Tongue (tissue), 3 donors: ENCODE measurements at places on chromosomes 6 and 20. TPM values are rescaled to one million over a fixed set of nuclear protein-coding genes. Genes with fewer than 3 reads are reported as not detected.

GRCh38 chr6:27777614-27778355 is 134.4 kb downstream of the OR2B2 start:
- DNase-seq = peak; percentile 31

DNA sequence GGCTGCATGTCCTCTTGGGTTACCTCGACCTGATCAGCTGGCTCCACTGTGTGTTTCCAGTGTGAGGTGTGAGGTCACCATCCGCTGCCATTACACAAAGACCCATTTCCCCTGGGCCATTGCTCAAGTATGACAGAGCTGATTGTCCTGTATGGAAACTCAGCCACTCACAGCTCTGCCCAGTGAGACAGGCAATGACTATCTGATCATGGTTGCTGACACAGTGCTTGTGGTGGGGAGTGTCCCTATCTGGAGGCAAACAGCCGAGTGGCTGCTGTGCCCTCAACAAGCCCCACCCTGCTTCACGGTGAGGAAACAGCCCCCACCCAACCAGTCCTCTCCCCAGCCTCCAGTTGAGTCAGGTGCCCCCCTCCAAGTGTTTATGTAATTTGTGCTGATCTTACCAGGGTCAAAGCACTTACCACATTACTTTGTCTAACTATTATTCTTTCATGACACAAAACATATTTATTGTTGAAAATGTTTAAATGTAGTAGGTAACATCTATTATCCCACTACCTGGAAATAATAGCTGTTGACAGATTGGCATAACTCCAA is 11.7 kb upstream of the MAPK13 start:
- no peak for DNase-seq

GRCh38 chr20:51175156-51175555 is 152.2 kb upstream of the KCNG1 start:
- DNase-seq = no peak

The TRIM27 gene
- total RNA-seq = 57.5 TPM

The SIGLEC1 gene
- 2.2 TPM for total RNA-seq

The NFATC2 gene
- 9.6 TPM for total RNA-seq

DNA sequence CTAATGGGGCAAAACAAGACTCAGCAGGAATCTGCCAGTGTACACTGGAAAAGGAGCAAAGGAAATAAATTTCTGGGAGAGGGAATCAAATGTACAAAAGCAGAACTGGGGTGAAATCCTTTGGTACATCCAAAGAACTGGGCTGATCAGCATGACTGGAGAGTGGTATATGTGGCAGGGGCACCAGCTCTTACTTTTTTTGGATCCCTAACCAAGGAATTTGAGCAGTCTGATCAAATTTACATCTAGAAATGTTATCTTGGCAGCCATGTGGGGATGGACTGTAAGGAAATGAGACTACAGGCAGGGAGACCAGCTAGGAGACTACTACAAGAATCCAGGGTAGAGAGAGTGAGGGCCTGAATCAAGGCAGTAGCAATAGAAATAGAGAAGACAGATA is 1.2 kb upstream of the ZSCAN31 start:
- no peak for DNase-seq

The ABHD16B gene
- total RNA-seq = not detected

DNA sequence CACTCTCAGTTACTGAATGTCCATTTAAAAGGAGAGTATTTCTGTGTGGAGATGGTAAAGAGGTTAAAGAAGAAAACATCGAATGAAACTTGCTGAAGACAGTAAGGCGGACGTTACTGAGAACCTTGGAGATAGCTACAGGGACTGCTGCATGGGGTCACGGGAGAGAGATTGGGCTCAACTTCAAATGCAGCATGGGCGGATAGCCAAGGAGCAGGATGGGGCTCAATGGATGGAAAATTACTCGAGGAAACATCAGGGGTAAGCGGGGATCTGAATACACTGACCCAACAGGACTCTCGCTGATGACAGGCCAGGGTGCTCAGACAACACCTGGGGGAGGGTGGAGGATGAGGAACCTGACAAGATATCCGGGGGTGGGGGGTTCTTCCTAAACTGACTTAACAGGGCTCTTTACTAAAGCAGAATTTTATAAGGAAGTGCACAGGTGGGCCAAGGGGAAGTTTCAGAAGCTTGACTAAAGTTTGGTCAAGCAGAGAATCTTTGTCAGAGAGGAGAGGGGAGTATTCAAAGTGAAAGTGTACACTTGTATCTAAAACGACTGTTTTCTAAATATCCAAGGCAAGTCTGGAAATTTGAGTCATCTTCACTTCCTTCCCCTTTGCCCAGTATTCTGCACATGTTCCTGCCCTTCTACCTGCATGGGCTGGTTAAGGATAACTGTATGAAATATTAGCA is 22.8 kb downstream of the ECT2L start:
- DNase-seq = no peak

The CD164 gene
- 203 TPM for total RNA-seq

DNA sequence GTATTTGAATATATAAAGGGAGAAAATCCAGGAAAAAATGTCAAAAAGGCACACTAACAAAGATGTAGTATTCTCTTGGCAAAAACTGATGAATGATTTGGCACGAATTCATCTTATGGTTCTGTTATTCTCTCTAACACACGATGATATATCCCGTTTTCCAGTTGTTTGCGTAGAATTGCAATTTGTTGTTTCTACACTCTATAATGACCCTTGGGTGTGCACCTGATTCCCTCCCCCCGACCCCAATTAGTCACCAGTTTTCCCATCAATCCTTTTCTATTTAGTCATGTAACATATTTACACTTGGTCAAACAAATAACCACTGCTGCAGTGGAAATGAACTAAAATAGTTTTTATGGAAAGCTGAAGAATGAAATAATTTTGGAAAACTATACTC is 1.5 kb upstream of the ARID1B start:
- DNase-seq = no peak

- peak; percentile 70 for DNase-seq
Observed at GRCh38 chr20:57326667-57327455, 2.7 kb upstream of the SPO11 start.

DNA sequence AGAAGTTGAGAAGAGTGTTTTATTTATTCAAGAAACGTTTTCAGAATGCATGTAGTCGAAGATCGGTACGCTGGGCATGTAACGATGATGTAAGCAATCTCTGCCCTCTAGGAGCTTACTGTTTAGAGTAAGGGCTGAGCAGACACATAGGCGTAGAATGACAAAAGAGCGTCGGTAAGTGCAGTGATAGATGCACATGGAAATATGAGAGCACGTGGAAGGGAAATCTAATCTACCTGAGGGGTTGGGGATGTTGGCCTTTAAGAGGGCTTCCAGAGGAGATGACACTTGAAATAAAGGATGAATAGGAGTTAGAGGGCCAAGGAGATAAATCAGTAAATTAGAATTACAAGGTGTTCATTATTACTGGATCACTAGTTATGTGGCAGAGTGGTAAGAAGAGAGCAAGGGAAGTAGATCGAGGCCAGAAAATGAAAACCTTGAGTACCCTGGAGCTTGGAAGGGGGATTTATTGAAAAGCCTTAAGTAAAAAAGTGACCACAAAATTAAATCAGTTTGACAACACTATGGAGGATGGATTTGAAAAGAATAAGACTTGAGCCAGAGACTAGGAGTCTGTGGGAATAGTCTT is 782 bp downstream of the TRMT11 start:
- DNase-seq = no peak

The BHLHE23 gene
- total RNA-seq = not detected

GRCh38 chr20:17202673-17203072 is 24.2 kb upstream of the PCSK2 start:
- peak; percentile 56 for DNase-seq

GRCh38 chr6:11389977-11390376 is 147.6 kb upstream of the TMEM170B start:
- DNase-seq = no peak

DNA sequence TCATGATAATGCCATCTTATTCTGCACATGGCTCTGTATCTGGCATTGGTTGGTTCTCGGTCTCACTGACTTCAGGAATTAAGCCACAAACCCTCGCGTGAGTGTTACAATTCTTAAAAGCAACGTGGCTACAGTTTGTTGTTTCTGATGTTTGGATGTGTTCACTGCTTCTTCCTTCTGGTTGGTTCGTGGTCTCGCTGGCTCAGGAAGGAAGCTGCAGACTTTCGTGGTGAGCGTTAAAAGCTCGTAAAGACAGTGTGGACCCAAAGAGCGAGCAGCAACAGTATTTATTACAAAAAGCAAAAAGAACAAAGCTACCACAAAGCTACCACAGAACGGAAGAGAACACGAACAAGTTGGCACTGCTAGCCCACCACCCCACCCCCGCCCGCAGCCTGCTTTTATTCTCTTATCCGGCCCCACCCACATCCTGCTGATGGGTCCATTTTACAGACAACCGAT is 51.1 kb downstream of the MYLIP start:
- no peak for DNase-seq

GRCh38 chr6:145544041-145544440 is 191.3 kb downstream of the EPM2A start:
- DNase-seq = no peak

DNA sequence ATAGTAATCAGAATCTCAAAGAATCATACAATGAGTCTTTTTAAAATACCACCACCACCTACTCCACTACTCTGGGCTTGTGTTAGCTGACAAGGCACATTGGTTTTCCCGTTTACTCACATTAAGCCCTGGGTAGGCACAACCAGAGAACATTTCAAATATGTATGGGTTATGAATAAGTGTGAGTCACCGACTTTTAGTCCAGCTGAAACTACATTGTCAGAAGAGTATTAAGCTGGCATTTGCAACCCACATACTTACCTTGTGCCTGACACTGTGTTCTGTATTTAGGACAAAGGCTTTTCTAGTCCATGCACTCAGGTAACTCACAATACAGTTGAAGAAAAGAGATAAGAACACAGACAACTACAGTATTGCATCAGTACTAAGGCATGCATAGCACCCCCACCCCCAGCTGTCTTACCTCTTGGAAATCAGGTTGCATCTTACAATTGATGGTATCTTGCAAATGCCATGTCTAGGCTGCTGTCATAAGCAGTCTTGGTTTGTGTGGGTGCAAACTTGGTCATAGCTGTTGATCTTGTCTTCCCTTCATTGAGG is 40.3 kb upstream of the AHI1 start:
- DNase-seq = no peak

The PSMB9 gene
- total RNA-seq = 5.7 TPM

The VIP gene
- total RNA-seq = 1.8 TPM

The OR2B6 gene
- not detected for total RNA-seq

- no peak for DNase-seq
Observed at GRCh38 chr6:33720998-33721397, 9.5 kb upstream of the UQCC2 start.

- no peak for DNase-seq
Observed at GRCh38 chr6:135085700-135086413, 31.2 kb upstream of the HBS1L start.

DNA sequence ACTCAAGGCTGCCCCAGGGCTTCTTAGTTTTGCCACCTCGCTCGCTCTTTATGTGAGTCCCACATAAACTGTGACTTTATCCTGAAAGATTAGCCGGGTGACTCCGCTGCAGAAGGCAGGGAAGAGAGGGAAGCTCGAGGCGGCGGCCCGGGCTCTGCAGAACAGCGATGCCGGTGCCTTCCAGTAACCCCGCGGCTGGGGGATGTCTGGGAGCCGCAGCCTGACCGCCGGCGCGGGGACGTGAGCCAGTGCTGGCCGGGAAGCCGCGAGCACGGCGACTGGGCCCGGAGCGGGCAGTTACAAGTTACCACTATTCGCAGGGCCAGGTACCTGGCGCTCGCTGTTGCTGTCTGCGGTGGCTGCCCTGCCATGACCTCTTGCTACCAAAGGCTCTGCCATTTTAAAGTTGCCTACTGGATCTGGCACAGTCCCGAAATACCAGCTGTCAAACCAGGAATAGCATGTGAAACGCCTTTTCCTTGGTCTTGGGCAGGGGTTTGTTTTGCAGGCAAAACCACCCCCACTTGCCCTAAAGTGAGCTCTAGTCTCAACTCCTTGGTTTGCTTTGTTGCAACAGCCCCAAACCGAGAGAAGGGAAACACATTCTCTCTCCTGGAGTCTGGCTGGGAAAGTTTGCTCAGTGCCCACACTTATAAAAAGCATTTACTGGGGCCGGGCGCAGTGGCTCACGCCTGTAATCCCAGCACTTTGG is 124.0 kb upstream of the SLC2A12 start:
- DNase-seq = peak; percentile 40

The SNAP91 gene
- 2.9 TPM for total RNA-seq

GRCh38 chr6:36326356-36326995 is 10.2 kb downstream of the BNIP5 start:
- peak; percentile 70 for DNase-seq

GRCh38 chr20:51286758-51287157 is 255.8 kb downstream of the NFATC2 start:
- no peak for DNase-seq

The SUPT3H gene
- total RNA-seq = 7.9 TPM
